Stimulated activated CD4-positive, alpha-beta T cell treated with anti-CD3 and anti-CD28 coated beads, Interleukin-4, amount 100 ng/mL, for 4 hours (primary cell): ENCODE measurements at places on chromosomes 7 and 10.

GRCh38 chr7:28068811-28069216 is 111.8 kb downstream of the JAZF1 start:
- no peak for DNase-seq

GRCh38 chr10:62618054-62618453 is 186.5 kb upstream of the ADO start:
- DNase-seq, result no peak

DNA sequence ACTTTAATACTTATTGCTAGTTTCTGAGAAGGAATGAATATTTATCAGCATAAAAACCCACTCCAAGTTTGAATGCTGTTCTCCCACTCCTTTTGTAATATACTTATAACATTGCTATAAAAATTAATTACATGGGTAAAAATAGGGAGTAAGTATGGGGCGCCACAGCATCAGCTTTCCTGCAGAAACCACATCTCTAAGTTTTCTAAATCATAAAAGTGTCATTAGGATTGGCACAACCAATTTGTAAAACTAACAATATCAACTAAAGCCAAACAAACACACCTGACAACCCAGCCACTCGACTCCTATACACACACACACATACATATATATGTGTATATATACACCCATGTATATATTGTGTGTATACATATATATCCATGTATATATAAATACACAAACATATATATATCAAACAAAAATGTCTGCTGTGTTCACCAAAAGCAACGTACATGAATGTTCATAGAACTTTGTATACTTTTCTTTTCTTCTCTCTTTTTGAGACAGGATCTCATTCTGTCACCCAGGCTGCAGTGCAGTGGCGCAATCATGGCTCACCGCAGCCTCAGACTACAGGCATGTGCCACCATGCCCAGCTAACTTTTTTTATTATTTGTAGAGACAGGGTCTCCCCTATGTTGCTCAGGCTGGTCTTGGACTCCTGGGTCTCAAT is 14.8 kb upstream of the LRRC17 start:
- no peak for DNase-seq

GRCh38 chr7:115195208-115195607 is 273.3 kb downstream of the MDFIC start:
- DNase-seq, result no peak

DNA sequence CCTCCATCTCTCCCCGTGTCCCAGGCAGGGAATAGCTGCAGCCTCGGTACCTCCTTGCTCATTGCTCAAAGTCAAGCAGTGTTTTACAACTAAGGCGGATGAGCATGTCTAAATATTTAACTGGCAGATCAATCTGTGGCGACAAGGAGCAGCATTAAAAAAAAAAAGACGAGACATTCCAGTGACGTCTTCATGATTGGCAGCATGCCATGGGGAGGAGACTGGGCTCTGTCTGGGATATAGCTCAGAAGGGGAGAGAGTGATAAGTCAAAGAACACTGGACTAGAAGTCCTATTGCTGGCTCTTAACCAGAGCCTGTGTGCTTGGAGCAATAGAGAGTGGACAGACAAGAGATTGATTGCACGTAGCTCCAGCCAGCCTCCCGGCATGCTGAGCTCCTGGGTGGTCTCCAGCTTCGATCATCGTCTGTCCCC is 287.5 kb upstream of the PODXL start:
- DNase-seq, result no peak

- no peak for DNase-seq
Measured at GRCh38 chr7:2802101-2802500, 42.0 kb downstream of the GNA12 start.

DNA sequence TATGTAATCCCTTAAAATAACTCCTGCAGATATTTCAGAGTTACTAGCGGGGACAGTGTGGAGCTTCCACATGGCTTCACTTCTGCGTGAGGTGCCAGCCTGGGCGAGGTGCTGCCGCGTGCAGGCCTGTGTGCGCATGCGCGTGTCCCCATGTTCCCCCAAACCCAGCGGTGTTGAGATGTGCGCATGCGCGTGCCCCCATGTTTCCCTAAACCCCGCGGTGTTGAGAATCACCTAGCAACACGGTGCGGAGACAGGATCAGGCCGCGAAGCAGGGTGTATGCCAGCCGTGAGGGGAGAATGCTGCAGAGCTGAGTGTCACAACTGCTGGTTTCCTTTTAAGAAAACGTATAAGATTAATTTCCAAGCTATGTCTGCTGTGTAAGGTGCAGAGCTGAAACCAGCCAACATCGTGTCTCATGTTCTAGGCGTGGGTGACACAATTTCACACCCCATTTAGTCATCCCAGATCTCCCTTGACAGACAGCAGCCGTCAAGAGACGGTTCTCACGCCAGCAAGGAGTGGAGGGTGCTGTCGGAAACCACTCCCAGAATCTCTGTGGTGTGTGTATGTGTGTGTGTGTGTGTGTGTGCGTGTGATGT is 71.9 kb upstream of the ADARB2 start:
- no peak for DNase-seq

- DNase-seq, result no peak
Measured at GRCh38 chr10:127943336-127943910, 36.5 kb downstream of the PTPRE start.

- no peak for DNase-seq
Measured at GRCh38 chr7:89605362-89605761, 548.9 kb upstream of the STEAP1 start.

DNA sequence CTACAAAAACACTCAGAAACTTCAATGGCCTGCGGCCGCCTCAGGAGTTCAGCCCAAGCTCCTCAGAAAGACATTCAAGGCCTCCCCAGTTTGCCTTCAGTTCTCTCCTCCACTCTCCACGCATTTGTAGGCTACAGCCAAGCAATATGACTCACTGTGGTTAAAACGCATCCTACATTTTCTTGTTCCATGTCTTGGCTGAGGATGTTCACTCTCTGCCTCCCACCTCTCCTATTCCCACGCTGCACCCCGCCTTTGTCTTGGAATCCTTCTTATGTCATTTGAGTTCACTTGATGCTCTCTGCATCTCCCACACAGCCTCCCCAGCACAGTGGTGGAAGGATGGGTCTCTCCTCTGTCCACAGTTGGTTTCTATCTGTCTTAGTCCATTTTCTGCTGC is 184.8 kb downstream of the NPSR1 start:
- DNase-seq, result no peak

DNA sequence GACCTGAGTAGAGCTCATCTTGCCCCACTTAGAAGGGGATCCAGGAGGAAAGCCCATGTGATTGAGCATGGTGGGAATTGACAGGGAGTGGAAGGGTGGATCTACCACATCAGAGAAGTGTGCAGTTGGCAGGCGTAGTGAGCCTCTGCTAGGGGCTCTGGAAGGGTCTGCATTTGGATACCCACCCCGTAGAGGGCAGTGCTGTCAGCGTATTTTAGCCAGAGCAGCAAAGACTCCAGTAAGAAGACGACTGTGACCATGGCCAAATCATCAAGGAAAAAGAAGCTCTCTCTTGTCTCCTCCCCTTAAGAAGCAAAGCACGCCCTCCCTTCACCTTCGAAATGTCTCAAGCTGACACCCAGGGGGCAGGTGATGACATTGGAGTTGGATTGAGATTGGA is 68.8 kb upstream of the INHBA start:
- DNase-seq, result no peak

DNA sequence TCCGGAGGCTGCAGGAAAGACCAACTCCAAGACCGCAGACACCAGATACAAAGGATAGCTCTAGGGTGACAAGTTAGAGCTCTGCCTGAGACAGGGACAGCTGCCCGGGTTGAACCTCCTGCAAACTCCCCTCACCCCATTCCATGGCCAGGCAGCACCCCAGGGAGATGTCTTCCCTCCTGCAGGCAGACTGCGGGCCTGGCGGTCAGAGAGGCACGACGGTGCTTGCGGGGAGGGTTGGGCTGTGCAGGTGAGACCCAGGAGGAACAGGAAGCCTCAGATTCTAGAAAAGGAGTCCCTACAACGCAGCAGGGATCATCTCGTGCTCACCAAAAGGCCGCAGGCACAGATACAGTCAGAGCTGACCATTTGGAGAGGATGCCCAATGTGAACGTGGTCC is 34.6 kb downstream of the CARD11 start:
- no peak for DNase-seq

DNA sequence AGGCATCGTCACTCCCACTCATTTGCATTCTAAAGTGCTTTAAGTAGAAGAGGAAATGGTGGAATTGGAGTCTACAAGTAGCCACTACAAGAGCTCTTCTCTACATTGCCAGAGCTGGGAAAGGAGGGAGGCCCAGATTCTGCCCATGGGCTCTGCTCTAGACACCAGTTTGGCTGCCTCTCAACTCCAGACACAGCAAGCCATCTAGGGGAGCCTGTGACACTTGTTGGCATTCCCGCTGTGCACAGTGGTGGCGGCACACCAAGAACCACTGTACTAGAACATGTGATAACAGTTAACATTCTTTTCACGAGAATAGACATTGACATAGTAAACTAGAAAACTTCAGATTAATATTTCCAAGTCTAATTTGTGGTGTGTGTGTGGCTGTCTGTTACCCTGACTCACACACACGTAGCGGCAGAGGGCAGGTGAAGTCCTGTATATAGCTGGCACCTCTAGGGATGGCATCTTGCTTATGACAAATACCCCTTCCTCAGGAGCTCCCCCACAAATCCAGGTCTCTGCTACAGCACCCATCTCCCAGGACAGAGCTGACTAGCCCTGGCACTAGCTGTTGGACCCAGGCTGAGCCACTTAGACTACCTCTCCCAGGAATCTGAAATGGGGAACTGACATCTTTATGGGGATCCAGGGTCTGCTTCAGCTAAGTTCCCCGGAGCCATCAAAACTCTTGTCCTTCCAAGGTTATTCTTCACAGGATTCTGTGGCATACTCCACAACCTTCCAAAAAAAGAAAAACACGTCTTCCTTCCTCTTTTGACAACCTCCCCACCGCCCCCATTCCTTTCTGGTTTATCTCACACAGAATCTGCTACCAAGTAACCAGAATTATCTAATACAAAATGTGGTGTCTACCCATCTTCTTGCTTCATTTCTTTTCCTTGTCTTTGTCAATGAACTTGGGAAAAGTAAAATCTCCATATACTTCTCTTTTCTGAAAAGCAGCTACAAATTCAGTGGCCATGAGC is 54.7 kb upstream of the MRLN start:
- DNase-seq, result no peak

DNA sequence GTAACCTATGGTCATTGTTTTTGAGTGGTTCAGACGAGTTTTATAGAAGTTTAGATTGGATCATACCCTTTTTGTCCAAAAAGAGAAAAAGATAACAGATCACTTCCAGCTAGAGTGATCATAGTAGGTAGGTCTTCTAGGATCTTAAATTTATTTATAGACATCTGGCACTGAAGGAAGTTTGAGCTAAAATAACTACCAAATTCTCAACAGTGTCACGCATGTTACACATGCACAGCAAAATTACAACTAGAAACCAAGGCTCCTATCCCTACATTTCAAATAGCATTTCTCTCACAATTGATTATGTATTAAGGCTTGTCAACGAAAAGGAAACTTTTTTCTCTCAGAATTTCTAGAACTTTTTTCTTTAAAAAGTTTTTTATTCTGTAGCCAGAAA is 2.3 kb downstream of the CALU start:
- DNase-seq, result no peak

- no peak for DNase-seq
Measured at GRCh38 chr7:151999424-152000090, 25.9 kb upstream of the GALNT11 start.

- no peak for DNase-seq
Measured at GRCh38 chr7:104961821-104962220, 52.2 kb upstream of the KMT2E start.

DNA sequence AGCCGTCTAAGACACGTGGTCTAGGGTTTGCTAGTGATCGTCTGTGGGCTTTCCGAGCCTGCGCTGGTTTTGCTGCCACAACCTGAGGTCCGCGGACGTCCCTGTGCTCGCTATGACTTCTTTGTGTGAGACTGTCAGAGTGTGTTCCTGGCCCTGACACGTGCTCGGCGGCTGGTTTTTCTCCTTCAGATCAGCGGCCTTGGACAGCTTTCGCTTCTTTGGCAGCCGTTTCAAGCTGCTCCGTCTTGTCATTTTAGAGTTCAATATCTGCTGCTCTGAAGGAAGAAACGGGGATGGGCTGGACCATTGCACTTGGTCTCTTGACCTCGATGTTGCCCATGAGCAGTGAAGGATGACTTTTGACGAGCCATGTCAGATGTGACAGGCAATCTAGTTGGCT is 147.3 kb downstream of the MGMT start:
- no peak for DNase-seq

DNA sequence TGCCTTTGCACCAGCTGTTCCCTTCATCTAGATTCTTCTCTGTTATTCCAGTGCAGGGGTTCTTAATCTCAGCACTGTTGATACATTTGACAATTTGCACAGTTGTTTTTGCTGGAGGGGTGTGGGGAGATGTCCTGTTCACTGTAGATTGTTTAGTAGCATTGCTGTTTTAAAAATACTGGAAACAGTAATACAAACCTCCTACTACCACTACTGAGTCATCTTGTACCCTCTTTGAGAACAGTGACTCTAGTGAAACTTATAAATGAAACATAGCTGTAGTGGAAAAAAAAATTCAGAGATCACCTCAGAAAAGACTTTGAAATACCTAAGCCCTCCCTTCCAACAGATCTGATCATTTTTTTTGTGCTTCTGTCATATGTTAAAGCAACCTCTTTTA is 154.8 kb upstream of the TMEM196 start:
- DNase-seq, result no peak

GRCh38 chr10:98270073-98270740 is 2.2 kb upstream of the LOXL4 start:
- DNase-seq, result no peak

DNA sequence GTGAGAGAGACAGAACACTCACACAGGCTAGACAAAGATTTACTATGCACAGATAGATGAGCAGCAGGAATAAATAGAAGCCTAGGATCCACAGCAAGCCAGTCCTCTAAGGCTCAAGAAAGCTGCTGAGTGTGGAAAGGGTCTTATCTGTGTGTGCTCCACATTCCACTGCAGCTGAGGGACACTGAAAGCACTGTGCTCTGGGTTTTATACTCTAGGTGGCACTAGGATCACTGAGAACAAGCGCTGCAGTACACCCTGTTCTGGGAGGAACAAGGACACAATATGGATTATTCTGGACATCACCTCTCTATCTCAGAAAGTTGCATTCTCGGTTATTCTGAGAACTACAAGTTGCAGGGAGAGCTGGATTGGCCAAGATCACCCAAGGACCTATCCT is 4.9 kb upstream of the KLHL7 start:
- no peak for DNase-seq

DNA sequence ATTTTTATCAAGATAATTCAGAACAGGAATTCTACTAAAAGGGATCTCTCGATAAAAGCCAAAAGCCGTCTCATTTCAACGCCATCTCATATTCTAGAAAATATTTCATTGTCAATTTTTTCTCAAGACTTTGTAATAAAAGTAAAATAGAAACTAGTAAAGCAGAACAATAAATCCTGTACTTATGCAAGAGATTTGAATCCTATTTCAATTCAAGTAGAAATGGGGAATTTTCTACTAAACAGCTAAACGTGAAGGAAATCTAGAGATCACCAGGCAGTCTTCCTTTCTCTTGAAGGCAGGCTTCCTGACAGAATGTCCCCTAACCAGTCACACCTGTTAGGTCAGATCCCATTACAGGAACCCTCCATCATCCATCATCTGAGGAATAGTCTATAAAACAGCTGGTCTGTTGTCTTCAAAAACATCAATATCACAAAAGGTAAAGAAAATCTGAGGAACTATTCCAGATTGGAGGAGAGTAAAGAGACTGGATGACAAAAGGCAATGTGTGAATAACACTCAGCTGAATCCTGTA is 23.7 kb downstream of the USP6NL start:
- DNase-seq, result no peak
